Osteoblast (primary cell): ENCODE measurements at places on chromosomes 7 and 10. TPM values are rescaled to one million over a fixed set of nuclear protein-coding genes. Genes with fewer than 3 reads are reported as not detected.

Gene SFRP5
- not detected in 2 replicates for total RNA-seq

Gene GRID2IP
- under 0.01 TPM in 1 of 2 replicates, not detected in the other for total RNA-seq

Gene CDNF
- total RNA-seq: 1.8 TPM in 2 replicates

Gene CHCHD3
- 81.9 and 89.8 TPM in 2 replicates for total RNA-seq

Gene CALHM2
- total RNA-seq: 54.6 and 56.3 TPM in 2 replicates

Gene FAM25G
- not detected in 2 replicates for total RNA-seq

DNA sequence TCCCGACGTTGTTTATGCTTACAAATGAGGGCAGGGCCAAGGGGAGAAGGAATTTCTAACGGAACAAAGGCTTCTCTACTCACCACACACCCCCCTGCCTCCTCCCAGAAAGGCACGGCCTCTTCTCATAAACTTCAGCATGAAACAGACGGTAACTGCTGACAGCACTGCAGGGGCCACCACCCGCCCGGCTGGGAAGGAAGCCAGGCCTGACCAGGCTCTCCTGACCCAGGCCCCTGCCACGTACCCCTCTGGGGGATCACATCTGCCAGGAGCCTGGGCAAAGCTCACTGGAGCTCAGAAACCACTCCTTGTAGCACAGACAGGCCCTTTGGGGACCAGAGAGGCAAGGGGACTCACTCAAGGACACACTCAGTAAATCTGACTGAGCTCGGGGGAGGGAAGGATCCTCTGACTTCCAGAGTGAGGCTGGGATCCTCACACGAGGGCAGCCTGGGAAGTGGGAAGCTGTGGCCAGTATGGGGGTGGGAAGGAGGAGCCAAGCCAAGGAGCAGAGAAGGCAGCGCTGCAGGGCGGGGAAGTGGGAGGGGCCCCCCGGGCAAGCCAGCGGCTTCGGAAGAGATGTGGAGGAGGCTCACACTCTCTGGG is 46.1 kb downstream of the ZCCHC24 start:
- peaks cover 59% of the 10 kb centered on the region for H3K4me1 ChIP-seq
- peak overlapping the region; percentile 46 for H3K4me3 ChIP-seq

GRCh38 chr10:68348265-68348741 is 15.6 kb upstream of the PBLD start:
- no peaks in the 10 kb centered on the region for H3K27me3 ChIP-seq
- peak; percentile 53 for DNase-seq
- no peak overlapping the region for H3K4me3 ChIP-seq
- peaks cover 46% of the 10 kb centered on the region for H3K36me3 ChIP-seq
- no peak overlapping the region for H3K27ac ChIP-seq

DNA sequence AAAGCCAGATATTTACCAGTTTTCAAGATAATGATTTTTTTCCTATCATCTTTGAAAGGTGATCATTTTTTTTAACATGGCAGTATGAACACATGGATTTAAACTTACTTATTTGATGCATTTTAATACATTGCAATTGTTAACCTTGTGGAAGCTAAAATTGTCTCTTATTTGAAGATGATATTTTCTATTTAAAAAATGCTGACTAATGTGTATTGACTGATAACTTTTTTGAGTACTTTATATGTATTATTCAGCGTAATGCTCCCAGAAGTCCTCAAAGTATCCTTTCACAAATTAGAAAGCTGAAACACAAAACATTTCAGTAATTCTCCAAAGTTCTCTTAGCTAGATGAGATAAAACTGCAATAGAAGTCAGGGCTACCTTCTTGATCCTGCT is 677.3 kb downstream of the NRG3 start:
- no peaks in the 10 kb centered on the region for H3K4me1 ChIP-seq
- H3K36me3 ChIP-seq: no peaks in the 10 kb centered on the region
- no peaks in the 10 kb centered on the region for H3K27me3 ChIP-seq

DNA sequence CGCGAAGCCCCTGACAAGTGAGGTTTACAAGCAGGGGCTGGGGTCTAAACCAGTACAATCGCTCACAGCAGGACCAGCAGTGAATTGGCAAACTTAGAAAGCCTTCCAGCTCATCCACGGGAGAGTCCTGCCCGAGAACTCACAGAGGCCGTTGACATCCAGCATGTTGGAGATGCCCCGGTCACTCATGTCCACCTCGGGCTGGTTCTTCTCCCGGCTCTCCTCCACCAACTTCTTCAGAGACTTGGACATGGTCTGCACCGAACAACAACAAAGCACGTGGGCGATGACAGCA is 447 bp downstream of the RSU1 start:
- no peaks in the 10 kb centered on the region for H3K36me3 ChIP-seq
- H3K4me3 ChIP-seq: peak overlapping the region; percentile 97
- no peaks in the 10 kb centered on the region for H3K27me3 ChIP-seq
- H3K27ac ChIP-seq: peak overlapping the region; percentile 32
- DNase-seq: no peak

GRCh38 chr10:119496273-119496672 is 46.2 kb downstream of the RGS10 start:
- no peaks in the 10 kb centered on the region for H3K27me3 ChIP-seq
- H3K4me1 ChIP-seq: peaks cover 28% of the 10 kb centered on the region
- peak; percentile 34 for DNase-seq
- no peaks in the 10 kb centered on the region for H3K36me3 ChIP-seq
- H3K4me3 ChIP-seq: no peak overlapping the region

DNA sequence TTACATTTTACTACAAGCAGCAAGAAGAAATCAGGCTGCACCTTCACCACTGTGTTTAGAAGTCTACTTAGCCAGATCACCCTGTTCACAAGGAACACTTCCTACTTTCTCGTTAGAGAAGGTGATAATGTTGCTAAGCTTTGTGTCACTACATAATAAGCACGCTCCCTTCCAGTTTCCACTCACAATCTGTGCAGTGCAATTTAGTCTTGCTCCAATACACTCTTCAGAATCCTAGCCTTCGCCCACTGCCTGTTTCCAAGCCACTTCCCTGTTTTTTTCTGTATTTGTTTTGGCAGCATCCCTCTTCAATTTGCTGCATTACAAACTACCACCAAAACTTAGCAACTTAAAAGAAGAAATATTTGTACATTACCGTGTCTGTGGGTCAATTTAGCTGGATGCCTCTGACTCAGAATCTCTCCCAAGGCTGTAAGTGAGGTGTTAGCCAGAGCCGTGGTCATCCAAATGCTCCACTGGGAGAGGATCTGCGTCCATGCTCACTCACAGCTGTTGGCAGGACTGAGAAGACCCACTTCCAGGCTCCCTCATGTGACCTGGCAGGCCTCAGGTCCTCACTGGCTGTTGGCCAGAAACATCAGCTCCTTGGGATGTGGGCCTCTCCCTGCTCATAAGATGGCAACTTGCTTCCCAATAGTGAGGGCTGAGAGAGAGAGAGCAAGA is 110.4 kb downstream of the PON1 start:
- H3K27ac ChIP-seq: peak overlapping the region; percentile 80
- DNase-seq: peak; percentile 60
- peaks cover 14% of the 10 kb centered on the region for H3K4me1 ChIP-seq
- H3K4me3 ChIP-seq: peak overlapping the region; percentile 47

DNA sequence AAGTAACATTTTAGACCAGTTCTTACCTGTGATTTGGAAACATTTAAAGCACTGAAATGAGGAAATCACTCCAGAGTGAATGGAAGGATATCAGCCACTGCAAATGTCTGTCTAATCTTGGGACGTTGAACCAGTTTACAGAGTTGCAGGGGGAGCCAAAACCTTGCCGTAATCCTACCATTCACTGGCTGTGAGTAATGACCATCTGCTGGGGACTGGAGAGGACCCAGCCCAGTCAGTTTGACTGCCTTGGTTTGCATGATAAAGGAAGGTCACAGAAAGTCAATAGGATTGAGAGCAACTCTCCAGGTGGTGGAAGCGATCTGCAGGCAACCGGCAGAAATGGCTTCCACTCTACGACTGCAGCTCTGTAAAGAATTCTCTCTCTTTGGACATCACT is 167.2 kb downstream of the AKR1D1 start:
- H3K36me3 ChIP-seq: no peaks in the 10 kb centered on the region
- no peaks in the 10 kb centered on the region for H3K27me3 ChIP-seq
- H3K27ac ChIP-seq: no peak overlapping the region
- H3K4me3 ChIP-seq: no peak overlapping the region
- H3K4me1 ChIP-seq: no peaks in the 10 kb centered on the region

DNA sequence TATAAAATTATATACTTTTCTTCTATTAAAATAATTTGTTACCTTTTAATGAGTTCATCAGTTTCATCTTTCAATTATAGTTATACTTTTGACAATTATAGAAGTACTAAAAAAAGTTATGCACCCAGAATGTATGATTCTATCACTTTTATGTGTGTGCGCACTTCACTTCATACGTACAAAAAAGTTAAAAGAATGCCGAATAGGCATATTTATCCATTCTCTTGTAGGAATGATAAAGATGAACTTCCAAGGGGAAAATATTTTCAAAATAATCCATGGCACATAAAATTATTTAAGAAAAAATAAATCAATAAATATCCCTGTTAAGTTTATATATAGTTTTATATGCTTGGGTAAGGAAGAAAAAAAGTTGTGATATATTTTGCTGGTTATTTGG is 166.9 kb upstream of the PRSS1 start:
- DNase-seq: peak; percentile 22
- H3K27me3 ChIP-seq: no peaks in the 10 kb centered on the region
- no peak overlapping the region for H3K27ac ChIP-seq
- H3K4me1 ChIP-seq: peaks cover 11% of the 10 kb centered on the region
- no peaks in the 10 kb centered on the region for H3K36me3 ChIP-seq

- H3K27me3 ChIP-seq: no peaks in the 10 kb centered on the region
- H3K36me3 ChIP-seq: no peaks in the 10 kb centered on the region
- H3K27ac ChIP-seq: no peak overlapping the region
- no peak for DNase-seq
These were observed 190.7 kb upstream of the MKI67 start for GRCh38 chr10:128316925-128317324.

DNA sequence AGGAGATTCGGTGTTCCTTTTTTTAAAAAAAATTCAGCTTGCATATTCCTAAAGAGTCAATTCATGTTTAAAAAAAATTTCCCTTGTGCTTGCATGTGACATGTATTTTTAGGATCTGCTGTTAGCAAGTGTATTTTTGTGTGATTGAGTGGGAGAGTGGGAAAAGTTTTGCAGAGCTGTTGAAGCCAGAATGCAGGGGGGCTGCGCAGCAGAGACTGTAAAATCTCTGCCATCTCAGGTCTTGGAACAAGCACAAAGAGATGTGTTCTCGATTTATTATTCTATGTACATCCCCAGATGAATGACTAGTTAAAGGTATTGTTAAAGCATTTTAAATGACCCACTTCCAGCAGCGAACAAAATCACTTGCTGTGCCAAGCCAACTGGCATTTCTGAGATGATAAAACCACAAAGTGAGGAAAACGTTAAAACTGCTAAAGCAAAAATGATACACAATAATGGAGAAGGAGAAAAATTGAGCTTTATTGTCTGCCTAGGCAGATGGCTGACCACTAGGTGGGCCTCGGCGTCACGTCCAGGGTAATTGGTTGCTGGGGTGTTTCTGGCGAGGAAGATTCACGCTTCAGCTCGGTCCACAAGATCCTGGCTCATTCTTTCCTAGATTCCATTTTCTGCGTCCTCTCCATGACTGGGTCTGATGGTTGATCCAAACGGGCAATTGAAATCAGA is 67.0 kb upstream of the ATRNL1 start:
- no peak overlapping the region for H3K4me3 ChIP-seq
- H3K27me3 ChIP-seq: peaks cover 13% of the 10 kb centered on the region
- H3K27ac ChIP-seq: no peak overlapping the region
- H3K36me3 ChIP-seq: no peaks in the 10 kb centered on the region

GRCh38 chr7:22142572-22142971 is 196.9 kb upstream of the CDCA7L start:
- no peak overlapping the region for H3K4me3 ChIP-seq
- H3K36me3 ChIP-seq: no peaks in the 10 kb centered on the region
- no peaks in the 10 kb centered on the region for H3K27me3 ChIP-seq
- peaks cover 12% of the 10 kb centered on the region for H3K4me1 ChIP-seq

DNA sequence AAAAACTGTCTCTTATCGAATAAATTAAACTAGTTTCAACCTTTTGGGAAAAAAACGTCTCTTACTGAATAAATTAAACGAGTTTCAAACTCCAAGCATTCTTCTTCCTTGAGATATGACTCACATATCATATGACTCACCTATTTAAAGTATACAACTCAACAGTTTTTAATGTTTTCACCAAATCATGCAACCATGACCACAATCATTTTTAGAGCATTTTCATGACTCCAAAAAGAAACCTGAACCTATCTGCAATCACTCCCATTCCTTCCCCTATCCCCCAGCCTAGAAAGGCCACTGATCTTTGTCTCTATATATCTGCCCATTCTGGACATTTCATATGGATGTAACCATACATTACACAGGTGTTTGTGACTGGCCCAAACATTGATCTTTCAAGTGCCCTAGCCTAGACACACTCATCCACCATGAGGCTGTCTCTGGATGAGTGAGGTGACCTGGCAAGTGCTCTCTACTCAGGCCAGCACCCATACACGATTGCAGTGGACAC is 115.3 kb downstream of the PIP4K2A start:
- peak overlapping the region; percentile 29 for H3K27ac ChIP-seq
- H3K36me3 ChIP-seq: no peaks in the 10 kb centered on the region
- peak overlapping the region; percentile 18 for H3K4me3 ChIP-seq
- H3K27me3 ChIP-seq: no peaks in the 10 kb centered on the region
- peak; percentile 81 for DNase-seq

DNA sequence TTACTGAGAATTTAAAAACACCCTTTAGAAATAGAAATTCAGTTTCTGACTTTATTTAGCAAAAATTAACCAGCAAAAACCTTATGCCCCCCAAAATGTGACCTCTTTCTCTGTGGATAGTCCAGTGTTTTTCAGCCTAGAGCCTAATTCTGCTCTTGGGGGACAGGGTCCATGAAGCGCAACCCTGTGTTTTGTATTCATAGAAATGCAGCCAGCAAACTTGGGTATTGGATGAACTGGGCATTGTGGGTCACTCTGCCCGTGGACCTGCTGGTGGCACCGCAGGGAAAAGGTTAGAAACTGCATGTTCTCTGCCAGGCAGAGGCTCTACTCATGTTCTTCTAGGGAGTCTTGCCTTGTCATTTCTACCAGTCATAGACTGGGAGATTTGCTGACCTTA is 787.4 kb upstream of the C7orf33 start:
- H3K27ac ChIP-seq: no peak overlapping the region
- no peaks in the 10 kb centered on the region for H3K27me3 ChIP-seq
- peaks cover 7% of the 10 kb centered on the region for H3K4me1 ChIP-seq
- H3K36me3 ChIP-seq: no peaks in the 10 kb centered on the region
- DNase-seq: no peak
- no peak overlapping the region for H3K4me3 ChIP-seq
